ENCODE measurements at places on chromosomes 16 and 17.
A peak's percentile ranks its signal among the peaks of the same experiment; 100 is the strongest.

DNA sequence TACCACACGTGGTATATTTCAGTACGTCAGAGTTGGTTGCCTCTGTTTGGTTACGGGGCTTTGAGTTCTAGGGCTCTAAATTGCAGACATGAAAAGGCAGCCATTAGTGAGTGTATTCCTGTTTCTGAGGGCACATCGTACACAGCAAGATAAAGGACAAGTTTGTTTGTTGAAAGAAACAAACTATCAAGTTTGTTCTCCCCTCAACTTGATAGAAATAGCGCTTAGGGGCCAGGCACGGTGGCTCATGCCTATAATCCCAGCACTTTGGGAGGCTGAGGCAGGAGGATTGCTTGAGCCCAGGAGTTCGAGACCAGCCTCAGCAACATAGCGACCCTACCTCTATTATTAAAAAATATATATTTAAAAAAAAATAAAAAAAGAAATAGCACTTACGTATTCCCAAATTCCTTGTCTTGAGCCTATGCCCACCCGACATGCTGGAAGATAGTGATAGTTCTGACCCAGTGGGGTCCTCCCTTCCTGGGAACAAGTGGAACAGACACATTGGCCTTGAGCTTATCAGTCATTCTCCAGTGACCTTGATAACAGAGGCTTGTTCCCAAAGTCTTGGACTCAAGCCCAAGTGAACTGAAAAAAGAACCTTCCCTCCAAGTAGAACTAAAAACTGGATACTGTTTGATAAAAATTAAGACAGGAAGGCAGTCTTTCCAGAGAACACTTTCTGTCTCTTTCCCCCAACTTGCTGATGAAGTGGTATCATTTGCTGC is 139.9 kb upstream of the CACNG3 start:
- no peak for DNase-seq

GRCh38 chr17:76250141-76250540 is 9.8 kb upstream of the RNF157 start:
- DNase-seq, result no peak

GRCh38 chr17:73098919-73099318 is 6.4 kb upstream of the SLC39A11 start:
- DNase-seq, result no peak

DNA sequence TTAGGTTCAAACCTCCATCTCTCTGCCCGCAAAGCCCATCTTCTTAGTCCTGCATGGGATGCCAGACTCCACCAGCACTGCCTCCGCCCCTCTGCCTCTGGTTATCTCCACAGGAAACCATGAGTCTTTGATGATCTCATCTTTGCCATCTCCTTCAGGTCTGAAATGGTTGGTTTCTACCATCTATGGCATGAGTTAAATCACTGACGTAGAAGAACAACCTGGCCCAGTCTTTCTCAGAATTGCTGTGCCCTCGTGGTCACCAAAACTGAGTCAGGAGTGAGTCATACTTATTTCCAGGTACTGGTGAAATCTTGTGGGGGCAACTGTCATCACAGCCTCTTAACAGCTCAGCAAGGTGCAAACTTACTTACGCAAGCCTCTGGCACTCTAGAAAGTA is 468.7 kb upstream of the C16orf82 start:
- no peak for DNase-seq

DNA sequence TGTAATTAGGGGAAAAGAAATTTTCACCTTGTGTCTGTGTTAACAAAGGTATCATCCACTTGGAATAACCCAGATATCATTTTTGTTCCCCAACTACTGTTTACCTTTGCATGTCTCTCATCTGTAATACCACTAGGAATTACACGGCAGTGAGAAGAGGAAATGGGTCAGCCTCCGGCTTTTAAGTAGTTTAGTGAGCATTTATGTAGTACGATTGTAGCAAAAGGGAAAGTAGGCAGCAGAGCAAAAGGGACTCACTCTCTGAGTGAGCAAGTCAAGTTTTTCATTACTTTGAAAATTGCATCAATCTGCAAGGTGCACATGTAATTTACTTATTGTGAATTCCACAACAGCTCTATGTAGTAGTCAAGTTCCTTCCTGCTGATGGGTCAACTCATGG is 11.2 kb downstream of the PHF12 start:
- DNase-seq, result no peak

DNA sequence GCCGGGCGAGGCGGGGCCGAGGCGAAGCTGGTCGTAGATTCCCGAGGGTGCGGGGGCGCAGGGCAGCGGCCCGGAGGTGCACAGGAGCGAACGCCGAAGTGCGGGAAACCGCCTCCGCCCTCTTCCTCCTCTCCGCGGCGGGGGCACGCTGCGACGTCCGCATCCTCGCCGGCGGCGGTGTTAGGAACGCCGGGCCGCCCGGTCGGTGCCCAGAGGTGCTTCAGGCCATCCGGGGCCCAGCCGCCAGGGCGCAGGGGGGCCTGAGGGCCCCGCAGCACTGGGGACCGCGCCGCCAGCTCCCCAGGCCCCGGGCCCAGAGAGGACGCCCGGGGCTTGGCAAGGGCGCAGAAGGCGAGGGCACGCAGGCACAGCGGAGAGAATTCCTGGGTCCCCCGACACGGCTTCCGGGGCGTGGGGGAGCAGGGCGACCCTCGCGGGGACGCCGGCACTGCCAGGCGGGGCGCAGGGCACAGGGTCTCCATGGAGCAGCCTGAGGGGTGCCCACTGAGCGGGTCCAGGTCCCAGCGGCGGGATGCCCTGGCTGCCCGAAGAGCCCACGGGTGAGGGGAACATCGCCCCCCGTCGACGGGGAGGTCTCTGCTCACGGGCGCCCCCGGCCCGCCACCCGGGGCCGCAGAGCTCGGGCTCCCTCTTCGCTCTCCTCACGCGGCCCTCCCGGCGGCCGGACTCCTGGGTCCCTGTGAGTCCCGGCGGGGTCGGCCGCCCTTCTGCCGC is 576 bp downstream of the EPOP start:
- DNase-seq, result peak; percentile 17

GRCh38 chr17:60557805-60558204 is 31.8 kb upstream of the APPBP2 start:
- no peak for DNase-seq

- DNase-seq, result peak; percentile 17
Measured at GRCh38 chr17:385178-385835, 32.7 kb upstream of the RPH3AL start.

GRCh38 chr16:24759006-24759405 is 29.6 kb downstream of the TNRC6A start:
- no peak for DNase-seq

- DNase-seq, result no peak
Measured at GRCh38 chr16:59046335-59046734, 312.2 kb upstream of the GOT2 start.

DNA sequence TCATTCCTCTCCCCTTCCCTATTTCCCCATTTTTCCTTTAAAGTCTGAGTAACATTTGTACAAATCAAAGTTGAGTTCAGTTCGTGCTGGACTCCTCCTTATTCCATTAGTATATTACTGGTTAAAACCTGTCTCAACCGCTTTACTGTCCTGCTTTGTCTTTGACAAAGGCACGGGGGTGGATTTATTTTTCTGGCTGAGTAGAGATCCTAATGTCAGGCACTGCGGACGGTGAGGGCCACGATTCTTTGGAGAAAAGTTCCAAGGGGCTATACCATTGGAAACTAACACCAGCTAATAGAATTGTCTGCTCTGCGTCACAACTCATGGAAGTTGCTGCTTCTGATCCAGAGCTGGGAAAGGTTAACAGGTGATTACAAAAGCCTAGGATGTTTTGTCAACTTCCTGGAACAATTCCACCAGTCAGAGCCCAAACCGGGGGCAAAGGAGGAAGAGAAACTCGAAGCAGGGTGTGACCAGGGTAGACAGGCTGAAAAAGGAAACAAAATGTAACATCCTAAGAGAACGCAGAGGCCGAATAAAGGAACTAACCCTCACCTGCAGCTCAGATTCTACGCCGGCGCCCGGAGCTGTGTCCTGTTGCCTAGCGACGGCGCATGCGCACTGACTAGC is 12.4 kb downstream of the TAT start:
- no peak for DNase-seq

DNA sequence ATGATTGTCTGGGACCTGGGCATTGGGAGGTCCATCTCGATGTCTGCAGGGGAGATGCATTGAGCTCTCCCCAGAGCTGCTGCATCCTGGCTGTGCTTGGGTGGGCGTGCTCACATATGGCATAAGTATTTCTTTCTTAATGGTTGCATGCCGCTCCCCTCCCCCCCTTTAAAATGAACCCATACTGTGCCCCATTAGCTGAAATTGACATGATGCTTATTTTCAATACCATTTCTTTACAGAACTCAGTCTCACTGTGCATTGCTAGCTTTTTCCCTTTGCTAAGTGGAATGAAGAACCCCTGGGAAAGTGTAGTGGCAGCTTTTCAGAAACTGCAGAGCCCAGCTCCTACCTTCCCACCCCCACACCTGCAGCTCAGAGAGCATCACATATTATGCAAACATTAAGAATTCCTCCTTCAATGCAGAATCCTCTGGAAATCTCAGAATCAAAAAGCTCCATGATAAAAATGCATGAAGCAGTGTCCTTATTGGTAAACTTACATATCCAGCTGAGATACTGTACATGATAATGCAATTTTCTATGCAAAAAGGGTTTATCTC is 56.4 kb downstream of the HS3ST4 start:
- no peak for DNase-seq

GRCh38 chr17:17568772-17569195 is 22.7 kb downstream of the PEMT start:
- DNase-seq, result peak; percentile 33

All from T-helper 2 cell (primary cell).